Fibroblast of lung (primary cell): ENCODE measurements at places on chromosomes 13 and 19. TPM values are rescaled to one million over a fixed set of nuclear protein-coding genes. Genes with fewer than 3 reads are reported as not detected.

POU2F2 gene
- under 0.01 and 0.17 TPM in 2 replicates for total RNA-seq

CILP2 gene
- total RNA-seq: 0.51 and 0.66 TPM in 2 replicates

LRRC8E gene
- total RNA-seq: 2.6 and 3.0 TPM in 2 replicates

ATP1A3 gene
- total RNA-seq: under 0.01 and 0.17 TPM in 2 replicates

PRR12 gene
- 1.0 and 2.1 TPM in 2 replicates for total RNA-seq
